ENCODE measurements at places on chromosomes 13 and 19.

GRCh38 chr13:78247362-78247761 is 328.7 kb upstream of the EDNRB start:
- DNase-seq = no peak

GRCh38 chr19:31083105-31083504 is 266.1 kb downstream of the TSHZ3 start:
- no peak for DNase-seq

DNA sequence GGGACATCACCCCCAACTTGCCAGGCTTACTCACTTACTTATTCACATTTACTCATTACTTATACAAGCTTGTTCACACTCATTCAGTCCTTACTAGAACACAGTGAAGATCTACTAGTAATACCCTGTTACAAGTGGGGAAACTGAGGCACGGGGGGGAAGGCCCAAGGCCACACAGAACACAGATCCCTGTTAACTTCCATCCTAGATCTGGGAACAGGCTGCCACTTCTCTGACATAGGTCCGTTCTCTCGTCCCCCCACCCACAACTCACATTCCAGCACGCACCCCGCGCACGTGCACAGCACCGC is 1.5 kb upstream of the NRTN start:
- no peak for DNase-seq

- DNase-seq = peak; percentile 96
Observed at GRCh38 chr19:50333737-50334617, 4.8 kb upstream of the KCNC3 start.

GRCh38 chr13:35475212-35475959 is 1.1 kb downstream of the MAB21L1 start:
- DNase-seq = no peak

DNA sequence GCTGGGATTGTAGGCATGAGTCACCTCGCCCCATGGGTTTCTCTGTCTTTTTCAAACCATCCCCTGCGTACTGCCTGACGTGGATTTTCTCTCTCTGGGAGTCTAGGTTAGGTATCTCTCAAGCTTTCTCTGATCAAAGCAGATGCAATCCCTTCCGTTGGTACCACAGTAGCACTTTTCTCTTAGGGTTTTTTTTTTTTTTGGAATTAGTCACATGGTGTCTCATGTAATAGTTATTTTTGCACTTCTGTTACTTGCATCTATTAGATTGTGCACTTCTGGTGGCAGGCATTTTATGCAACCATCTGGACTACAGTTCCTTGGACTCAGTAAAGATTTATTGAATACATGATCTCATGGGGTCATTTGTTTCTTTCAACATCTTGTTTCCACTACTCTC is 72.1 kb downstream of the GPC6 start:
- no peak for DNase-seq

GRCh38 chr13:109309625-109310363 is 476.6 kb downstream of the IRS2 start:
- DNase-seq = no peak

DNA sequence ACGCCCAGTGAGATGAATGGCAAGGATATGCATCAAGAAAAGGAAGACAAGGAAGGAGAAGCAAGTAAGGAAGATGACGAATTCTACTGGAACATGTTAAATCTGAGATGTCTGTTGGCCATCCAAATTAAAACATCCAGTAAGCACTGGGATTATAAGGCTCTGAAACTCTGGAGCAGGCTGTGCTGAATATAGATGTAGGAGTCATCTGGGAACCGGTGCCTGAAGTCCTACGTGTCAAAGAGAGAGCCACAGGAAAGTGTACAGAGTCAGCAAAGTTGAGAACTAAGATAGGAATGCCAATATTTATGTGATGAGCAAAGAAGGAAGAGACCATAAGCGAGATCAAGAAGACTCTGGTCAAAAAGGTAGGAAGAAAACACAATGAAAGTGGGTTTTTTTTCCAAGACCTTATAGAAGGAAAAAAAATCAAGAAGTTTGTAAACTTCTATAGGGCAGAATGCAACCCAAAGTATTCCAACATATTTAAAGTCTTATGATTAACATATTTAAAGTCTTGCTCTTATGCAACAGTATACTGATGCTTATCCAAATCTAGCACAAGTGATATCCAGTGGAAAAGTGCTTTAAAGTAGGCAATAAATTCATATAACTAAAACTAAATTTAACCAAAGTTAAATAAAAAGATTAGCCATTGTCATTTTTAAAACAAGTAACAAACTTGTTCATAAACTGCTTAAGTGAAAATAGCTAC is 51.2 kb upstream of the EEF1AKMT1 start:
- no peak for DNase-seq

GRCh38 chr13:25380082-25380481 is 8.3 kb downstream of the ATP8A2 start:
- no peak for DNase-seq

DNA sequence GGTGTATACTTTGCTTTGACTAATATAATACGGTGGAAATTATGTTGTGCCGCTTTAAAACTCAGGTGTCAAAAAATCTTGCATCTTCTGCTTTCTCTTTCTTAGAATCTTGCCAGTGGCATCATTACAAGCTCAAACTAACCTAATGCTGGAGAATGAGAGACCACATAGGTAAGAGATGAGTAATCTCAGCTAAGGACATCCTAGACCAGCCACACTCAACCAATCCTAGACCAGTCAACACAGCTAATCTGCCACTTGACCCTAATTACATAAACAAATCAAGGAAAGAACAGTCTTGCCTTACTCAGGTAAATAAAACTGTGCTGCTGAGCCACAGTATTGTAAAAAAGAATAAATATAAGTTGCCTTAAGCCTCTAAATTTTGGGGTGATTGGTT is 1323.9 kb upstream of the SPRY2 start:
- DNase-seq = no peak

DNA sequence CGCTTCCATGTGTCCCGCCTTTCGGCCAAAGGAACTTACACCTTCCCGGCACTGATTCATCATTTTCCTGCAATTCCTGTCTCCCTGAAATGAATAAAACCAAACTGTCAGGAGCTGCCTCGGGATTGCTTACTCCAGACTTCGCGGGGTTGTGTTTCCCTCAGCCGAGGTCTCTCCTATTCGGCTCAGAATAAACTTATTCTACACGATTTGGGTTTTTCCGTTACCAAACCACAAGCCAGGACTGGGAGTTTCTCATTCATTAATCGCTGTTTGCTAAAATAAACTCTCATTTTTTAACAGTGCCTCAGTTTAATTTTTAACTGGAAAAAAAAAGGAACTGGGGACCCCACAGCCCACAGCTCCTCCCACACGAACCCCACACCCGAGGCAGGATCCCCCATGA is 667 bp downstream of the ZNF878 start:
- DNase-seq = no peak

- peak; percentile 21 for DNase-seq
Observed at GRCh38 chr13:20828539-20829364, 55.0 kb upstream of the EEF1AKMT1 start.

- peak; percentile 43 for DNase-seq
Observed at GRCh38 chr13:75372517-75372916, 109.5 kb downstream of the TBC1D4 start.

- no peak for DNase-seq
Observed at GRCh38 chr19:16366056-16366432, 41.4 kb downstream of the KLF2 start.

DNA sequence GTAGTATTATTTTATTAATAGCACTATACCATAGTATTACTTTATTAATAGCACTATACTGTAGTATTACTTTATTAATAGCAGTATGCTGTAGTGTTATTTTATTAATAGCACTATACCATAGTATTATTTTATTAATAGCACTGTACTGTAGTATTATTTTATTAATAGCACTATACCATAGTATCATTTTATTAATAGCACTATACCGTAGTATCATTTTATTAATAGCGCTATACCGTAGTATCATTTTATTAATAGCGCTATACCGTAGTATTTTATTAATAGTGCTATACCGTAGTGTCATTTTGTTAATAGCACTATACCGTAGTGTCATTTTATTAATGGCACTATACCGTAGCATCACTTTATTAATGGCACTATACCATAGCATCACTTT is 191.8 kb downstream of the GPC6 start:
- no peak for DNase-seq

DNA sequence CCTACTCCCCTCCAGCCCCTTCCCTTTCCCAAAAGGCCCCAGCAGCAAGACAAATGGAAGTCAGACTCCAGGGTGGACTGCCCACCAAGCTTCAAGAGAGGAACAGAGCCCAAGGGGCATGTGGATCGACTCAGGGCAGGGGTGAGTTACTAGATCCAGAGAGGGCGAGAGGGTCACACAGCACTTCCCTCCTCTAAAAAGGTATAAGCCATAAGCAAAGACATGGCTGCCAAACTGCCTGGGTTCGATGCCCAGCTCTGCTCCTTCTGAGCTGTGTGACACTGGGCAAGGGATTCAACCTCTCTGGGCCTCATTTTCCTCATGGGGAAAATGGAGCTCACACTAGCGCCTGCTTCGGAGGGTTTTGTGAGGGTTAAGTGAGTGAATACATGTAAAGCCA is 3.8 kb downstream of the PPP1R14A start:
- no peak for DNase-seq

DNA sequence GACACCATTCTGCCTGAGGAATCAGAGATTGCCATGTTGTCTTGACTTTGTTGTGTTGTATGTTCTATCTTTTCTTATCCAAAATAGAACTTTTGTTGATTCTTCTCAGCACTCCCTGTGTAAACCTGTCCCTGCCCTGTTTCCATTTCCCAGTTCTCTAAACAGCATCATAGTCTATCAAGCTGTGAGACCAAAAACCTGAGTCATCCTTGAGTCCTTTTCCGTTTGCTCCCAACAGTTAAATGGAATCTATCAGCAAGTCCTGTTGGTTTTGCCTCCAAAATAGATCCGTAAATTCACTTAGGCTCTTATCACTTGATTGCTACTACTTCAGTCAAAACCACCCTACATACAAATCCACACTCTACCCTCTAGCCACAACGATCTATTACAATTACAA is 667.1 kb downstream of the PCDH9 start:
- DNase-seq = no peak

DNA sequence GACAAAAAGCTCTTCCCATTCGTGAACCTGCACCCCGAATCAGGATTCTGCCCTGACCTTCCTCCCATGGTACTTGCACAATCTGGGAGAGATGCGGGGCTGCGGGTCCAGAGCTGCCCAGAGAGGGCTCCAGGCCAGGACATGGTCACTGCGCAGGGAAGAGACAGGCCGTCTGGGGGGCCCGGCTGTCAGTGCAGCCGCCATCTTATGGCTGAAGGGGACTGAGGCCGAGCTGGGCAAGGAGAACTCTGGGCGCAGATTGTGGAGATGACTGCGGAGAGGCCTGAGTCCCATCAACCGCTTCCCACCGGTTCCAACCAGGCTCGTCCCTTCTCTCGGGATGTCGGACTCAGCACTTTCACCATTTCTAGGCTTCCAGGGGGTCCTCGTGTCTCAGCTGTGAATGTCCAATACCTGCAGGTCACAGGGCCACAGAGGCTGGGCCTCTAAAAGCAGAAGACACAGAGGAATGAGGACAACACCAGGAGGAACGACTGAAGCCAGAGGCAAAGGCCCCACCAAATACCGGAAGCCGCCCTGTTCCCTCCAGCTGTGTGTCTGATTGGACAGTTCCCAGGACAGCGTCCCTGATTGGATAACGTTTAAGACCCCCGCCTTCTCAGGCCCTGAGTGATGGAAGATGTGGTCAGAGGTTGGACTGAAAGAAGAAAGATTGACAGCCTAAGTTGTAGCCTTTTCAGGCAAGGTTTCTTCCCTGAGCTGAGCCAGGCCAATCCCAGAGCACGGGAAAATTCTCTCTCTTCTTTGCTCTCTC is 117.1 kb upstream of the ZNF91 start:
- no peak for DNase-seq

DNA sequence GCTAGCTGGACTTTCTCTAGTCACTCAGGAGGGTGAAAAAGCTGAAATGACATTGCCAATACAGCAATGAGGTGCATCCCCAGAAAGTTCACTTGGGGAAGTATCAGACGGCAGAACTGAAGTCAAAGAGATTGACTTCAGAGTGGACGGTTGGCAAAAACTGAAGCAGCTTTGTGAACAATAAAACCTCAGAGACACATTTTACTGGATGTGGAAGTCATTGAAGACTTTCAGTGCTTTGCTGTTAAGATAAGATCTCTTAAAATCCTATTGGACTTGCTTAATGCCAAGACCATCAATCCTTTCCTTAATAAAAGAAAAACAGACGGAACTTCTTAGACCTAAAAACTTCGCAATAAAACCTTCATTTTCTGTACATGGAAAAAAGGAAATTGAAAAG is 103.7 kb downstream of the ABCC4 start:
- DNase-seq = no peak

- no peak for DNase-seq
Observed at GRCh38 chr19:23437901-23438300, 42.6 kb upstream of the ZNF91 start.

DNA sequence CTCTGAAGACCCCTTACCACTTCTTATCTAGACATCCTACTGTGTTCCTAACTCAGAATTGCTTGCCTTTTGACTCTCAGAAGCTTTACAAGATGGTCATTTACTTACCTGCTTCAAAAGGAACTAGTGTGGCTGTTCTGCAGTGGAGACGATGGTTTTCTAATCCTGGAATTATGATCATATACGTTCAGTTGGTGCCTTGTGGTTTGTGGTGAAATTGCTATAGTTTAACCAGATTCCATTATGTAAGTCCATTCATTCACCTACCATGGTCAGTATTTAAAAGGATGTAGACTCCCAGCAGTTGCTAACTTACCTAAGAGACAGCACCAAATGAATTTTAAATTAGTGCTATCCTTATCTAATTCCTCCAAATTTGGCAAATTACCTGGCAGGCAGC is 210.9 kb downstream of the SHISA2 start:
- no peak for DNase-seq

DNA sequence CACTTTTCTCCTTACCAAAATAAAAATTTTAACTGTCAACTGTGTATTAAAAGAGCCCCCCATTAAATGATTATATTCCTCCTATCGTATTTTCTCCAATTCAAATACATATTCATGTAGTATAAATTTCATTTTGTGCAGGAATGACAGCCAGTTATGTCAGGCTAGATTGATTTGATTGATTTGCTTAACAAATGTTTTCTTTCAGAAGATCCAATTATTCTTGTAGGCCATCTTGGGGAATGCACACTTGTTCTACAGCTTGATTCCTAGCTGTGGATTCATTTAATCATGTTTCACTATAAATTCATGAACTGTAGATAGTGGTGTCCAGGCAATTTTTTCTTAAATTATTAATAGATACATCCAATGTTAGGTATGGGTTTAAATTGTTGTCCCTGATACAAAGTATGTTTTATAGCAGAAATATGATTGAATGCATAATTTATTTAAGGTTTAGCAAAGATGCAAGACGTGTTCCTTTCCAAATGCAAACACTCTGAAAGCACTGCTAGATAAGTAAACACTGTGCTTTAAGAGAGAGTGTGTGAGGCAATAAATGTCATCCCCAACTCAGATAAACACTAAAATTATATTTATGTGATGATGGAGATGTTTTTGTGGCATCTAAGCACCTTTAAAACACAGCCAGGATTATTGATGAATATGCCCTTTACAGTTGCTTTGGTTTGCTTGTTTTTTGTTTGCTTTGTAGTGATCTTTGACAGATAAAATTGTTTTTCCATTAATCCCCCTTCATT is 531.1 kb downstream of the DCT start:
- DNase-seq = no peak
